HT1080 (cell line): ENCODE measurements at places on chromosomes 7 and 10. TPM values are rescaled to one million over a fixed set of nuclear protein-coding genes. Genes with fewer than 3 reads are reported as not detected.
A peak's percentile ranks its signal among the peaks of the same experiment; 100 is the strongest.

GRCh38 chr7:136210079-136210478, 232.9 kb upstream of the MTPN start:
- no peak for DNase-seq

GRCh38 chr10:110528224-110528996, 30.7 kb downstream of the DUSP5 start:
- peak; percentile 31 for DNase-seq

The REEP3 gene
- 13.1 and 18.1 TPM in 2 replicates for total RNA-seq

The MLLT10 gene
- total RNA-seq = 26.3 and 35.7 TPM in 2 replicates

DNA sequence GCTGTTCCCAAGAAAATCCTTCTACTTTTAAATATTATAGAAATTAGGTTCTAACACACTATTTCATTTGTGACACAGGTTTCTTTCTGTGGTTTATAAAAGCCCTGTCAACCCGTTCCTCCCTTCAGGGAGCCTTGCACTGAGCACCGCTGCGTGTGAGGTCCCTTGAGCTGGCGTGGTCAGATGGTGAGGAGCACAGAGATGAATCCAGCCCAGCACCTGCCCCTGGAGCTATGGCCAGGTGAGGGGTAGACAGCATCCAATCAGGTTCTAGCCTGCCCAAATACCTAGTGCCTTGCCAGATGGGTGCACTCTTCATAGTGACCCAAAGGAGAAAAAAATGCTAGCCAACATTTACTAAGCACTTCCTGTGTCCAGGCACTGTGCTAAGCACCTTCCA, 15.7 kb downstream of the ZCCHC24 start:
- DNase-seq = no peak

DNA sequence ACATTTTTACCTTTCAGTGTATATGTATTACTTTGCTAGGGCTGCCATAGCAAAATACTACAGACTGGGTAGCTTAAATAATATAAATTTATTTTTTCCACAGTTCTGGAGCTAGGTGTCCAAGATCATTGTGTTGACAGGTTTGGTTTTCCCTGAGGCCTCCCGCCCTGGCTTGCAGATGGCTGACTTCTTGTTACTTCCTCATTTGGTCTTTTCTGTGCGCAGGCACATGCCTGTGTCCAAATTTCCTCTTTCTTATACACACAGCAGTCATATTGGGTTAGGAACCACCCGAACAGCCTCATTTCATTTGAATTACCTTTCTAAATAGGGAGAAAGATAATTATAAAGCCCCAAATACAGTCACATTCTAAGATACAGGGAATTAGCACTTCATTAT, 521.6 kb upstream of the SORCS1 start:
- DNase-seq = no peak

The HSPA12A gene
- 3.4 and 3.7 TPM in 2 replicates for total RNA-seq

The HMX3 gene
- total RNA-seq = not detected in 2 replicates

The TMEM209 gene
- 16.6 and 18.2 TPM in 2 replicates for total RNA-seq

The FAM25G gene
- total RNA-seq = not detected in 2 replicates

GRCh38 chr10:132977076-132977475, 34.7 kb upstream of the CFAP46 start:
- no peak for DNase-seq
